HT1080 (cell line): ENCODE measurements at places on chromosomes 12 and 14. TPM values are rescaled to one million over a fixed set of nuclear protein-coding genes. Genes with fewer than 3 reads are reported as not detected.

CD4 gene
- total RNA-seq = 0.10 TPM in 1 of 2 replicates, not detected in the other

TAS2R20 gene
- total RNA-seq = 0.05 and 0.67 TPM in 2 replicates

PTHLH gene
- total RNA-seq = 0.13 and 0.87 TPM in 2 replicates

TCTN2 gene
- 4.9 and 6.1 TPM in 2 replicates for total RNA-seq

ZNF664 gene
- 46.8 and 55.4 TPM in 2 replicates for total RNA-seq

TAS2R42 gene
- not detected in 2 replicates for total RNA-seq

CCDC184 gene
- total RNA-seq = 0.19 and 0.40 TPM in 2 replicates

LTBR gene
- total RNA-seq = 84.7 and 105 TPM in 2 replicates

CLEC1B gene
- total RNA-seq = not detected in 2 replicates

STAB2 gene
- not detected in 2 replicates for total RNA-seq

ATP2A2 gene
- 93.8 and 114 TPM in 2 replicates for total RNA-seq

ATXN3 gene
- 32.0 and 34.6 TPM in 2 replicates for total RNA-seq

CCDC177 gene
- not detected in 2 replicates for total RNA-seq

LRFN5 gene
- 0.37 TPM in 1 of 2 replicates, not detected in the other for total RNA-seq

ITGA7 gene
- total RNA-seq = 1.3 and 1.4 TPM in 2 replicates

PRKD1 gene
- total RNA-seq = 2.3 and 6.0 TPM in 2 replicates

DBX2 gene
- total RNA-seq = not detected in 2 replicates

KRT8 gene
- total RNA-seq = 199 and 204 TPM in 2 replicates

ATXN2 gene
- 12.3 and 18.9 TPM in 2 replicates for total RNA-seq

PMEL gene
- 1.1 and 3.3 TPM in 2 replicates for total RNA-seq

KRT4 gene
- total RNA-seq = not detected in 2 replicates

PRDM4 gene
- total RNA-seq = 30.9 and 45.4 TPM in 2 replicates

DEGS2 gene
- not detected in 2 replicates for total RNA-seq

FGF6 gene
- total RNA-seq = not detected in 2 replicates

PLBD2 gene
- 9.6 and 11.7 TPM in 2 replicates for total RNA-seq

POLE2 gene
- total RNA-seq = 16.8 and 19.0 TPM in 2 replicates

NEUROD4 gene
- not detected in 2 replicates for total RNA-seq

SRRM4 gene
- total RNA-seq = not detected in 2 replicates

RIPK3 gene
- 0.08 TPM in 1 of 2 replicates, not detected in the other for total RNA-seq

PTCSC3 gene
- not detected in 2 replicates for total RNA-seq

SUPT16H gene
- 112 and 124 TPM in 2 replicates for total RNA-seq

ST8SIA1 gene
- total RNA-seq = 2.5 and 3.5 TPM in 2 replicates

SLC41A2 gene
- 4.5 and 10.2 TPM in 2 replicates for total RNA-seq

SMCO2 gene
- total RNA-seq = 0.35 and 0.37 TPM in 2 replicates

PTPRO gene
- 0.07 TPM in 1 of 2 replicates, not detected in the other for total RNA-seq

PRR4 gene
- total RNA-seq = 1.8 and 3.4 TPM in 2 replicates

SERPINA12 gene
- total RNA-seq = not detected in 2 replicates

ITGB7 gene
- not detected in 2 replicates for total RNA-seq

DCN gene
- total RNA-seq = not detected in 2 replicates

TBC1D30 gene
- total RNA-seq = 7.0 and 7.4 TPM in 2 replicates

PROX2 gene
- 0.03 TPM in 1 of 2 replicates, not detected in the other for total RNA-seq

SPX gene
- total RNA-seq = 0.07 and 1.2 TPM in 2 replicates

SDS gene
- total RNA-seq = 0.11 TPM in 1 of 2 replicates, not detected in the other

HOXC5 gene
- 0.70 and 2.3 TPM in 2 replicates for total RNA-seq

IQSEC3 gene
- total RNA-seq = 0.47 TPM in 1 of 2 replicates, not detected in the other

ARMH4 gene
- total RNA-seq = 1.5 and 1.9 TPM in 2 replicates

ANO2 gene
- 1.0 and 1.4 TPM in 2 replicates for total RNA-seq

SCN8A gene
- 2.7 and 3.3 TPM in 2 replicates for total RNA-seq

CLEC9A gene
- not detected in 2 replicates for total RNA-seq

CBLN3 gene
- total RNA-seq = 0.35 and 0.84 TPM in 2 replicates

AMDHD1 gene
- total RNA-seq = 0.13 and 0.43 TPM in 2 replicates

OAS1 gene
- total RNA-seq = 3.6 and 5.2 TPM in 2 replicates

GARIN6 gene
- not detected in 2 replicates for total RNA-seq

TSHR gene
- total RNA-seq = not detected in 2 replicates
